Activated CD8-positive, alpha-beta memory T cell treated with anti-CD3 and anti-CD28 coated beads, Interleukin-2, amount 50 U/mL, for 4 hours (primary cell): ENCODE measurements at places on chromosomes 2 and 18.

- no peak for DNase-seq
Measured at GRCh38 chr2:96832754-96833507, 10.9 kb downstream of the ANKRD23 start.

GRCh38 chr2:11829324-11829946, 83.0 kb downstream of the LPIN1 start:
- peak; percentile 57 for DNase-seq

DNA sequence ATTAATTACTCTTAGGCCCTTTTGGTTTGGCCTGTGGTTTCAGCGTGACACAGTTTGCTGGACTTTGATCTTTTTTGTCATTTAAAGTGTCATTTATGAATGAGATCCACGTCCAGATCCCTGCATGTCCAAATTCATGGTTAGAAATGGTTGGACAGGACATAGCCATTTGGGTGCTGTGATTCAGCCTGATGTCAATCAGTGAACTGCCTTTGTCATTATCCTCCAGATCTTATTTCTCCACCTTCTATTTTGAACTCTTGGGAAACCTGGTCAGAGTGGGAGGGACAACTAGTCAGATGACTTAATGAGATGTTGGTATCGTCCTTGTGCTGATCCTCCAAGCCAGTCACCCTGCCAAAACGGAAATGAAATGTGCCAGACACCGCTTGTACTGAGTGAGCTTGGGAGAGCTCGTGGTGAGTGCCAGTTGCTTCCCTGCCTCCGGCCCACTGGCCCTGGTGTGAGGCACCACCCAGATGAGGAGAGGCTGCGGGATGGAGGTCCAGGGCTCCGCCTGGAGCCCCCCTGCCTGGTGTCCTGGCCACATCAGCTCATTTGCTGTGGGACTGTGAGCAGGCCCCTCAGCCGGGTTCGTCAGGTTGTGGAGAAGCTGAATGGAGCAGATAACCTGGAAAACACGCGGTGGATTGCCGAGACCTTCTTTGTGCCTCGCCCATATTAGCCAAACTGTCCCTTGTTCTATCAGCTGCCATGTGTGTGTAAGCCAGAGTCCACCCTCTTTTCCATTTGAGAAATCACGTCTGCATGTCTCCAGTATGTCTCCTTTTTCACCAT, 70.1 kb downstream of the DGKD start:
- DNase-seq, result no peak

GRCh38 chr2:71700041-71700657, 246.8 kb downstream of the DYSF start:
- DNase-seq, result no peak

GRCh38 chr2:43412114-43412753, 183.6 kb downstream of the THADA start:
- no peak for DNase-seq

DNA sequence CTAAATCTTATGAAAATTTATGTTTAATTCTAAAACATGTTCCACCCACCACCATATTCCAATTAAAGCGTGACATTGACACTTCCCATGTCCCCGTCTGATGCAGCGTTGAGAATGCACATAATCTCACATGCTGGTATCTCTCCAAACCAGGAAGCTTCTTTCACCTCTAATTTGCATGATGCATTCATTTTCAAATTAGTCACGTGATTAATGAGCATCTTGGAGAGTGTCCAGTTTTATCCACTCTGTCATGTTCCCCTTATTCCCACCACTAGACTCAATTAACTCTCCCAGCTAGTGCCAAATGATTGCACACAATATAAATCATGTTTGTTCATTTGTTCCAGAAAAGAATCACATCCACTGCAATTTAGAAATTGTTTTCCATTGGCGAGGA, 105.8 kb downstream of the RIT2 start:
- no peak for DNase-seq
